ENCODE measurements at places on chromosomes 4 and X.

- no peak for DNase-seq
These were observed 506.4 kb upstream of the PABPC4L start for GRCh38 chr4:134708026-134708425.

GRCh38 chr4:185590982-185591381, 55.7 kb upstream of the PDLIM3 start:
- no peak for DNase-seq

DNA sequence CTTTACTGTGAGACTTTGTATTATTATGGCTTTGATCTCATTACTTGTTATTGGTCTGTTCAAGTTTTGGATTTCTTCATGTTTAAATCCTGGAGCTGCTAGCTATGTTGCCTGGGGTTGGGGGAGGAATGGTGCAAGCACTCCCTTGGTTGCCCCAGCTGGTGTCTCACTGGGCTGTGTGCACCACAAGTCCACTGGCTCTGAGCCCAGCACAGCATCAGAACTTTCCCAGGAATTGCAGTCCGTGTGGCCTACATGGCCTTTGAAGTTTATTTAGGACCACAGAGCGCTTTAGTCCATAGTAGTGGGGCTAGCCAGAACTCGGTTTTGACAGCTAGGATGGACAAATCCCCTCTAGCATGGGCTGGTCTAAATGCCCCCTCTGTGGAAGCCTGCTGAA, 278.8 kb upstream of the RPS6KA3 start:
- DNase-seq, result no peak

GRCh38 chr4:14049946-14050345, 422.4 kb upstream of the BOD1L1 start:
- DNase-seq, result no peak

DNA sequence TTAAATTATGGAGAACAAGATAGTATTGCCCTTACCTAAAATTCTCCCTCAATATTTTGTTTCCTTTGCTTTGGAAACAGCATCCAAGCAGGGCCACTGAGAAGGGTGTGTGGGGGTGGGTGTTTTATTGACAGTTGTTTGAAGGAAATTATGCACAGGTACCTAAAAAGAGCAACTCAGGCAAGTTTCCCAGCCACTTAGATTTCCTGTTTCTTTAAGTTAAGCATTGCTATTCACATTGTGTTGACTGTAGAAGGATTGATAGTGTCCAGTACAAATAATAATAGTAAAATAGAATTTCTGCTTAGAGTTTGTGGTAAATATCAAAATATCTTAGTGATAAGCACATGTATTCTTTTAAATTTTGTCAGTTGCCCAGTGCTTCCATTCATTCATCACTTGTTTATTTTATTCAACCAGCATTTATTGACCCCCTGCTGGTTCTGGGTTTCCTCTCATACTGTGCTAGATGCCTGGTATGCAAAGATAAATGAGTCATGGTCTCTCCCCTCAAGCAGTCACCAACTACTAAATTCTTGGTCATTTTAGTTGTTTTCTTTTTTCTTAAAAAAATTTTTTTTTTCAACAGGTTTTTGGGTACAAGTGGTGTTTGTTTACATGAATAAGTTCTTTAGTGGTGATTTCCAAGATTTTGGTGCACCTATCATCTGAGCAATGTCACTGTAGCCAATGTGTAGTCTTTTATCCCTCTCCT, 50.0 kb downstream of the GALNT7 start:
- DNase-seq, result no peak

DNA sequence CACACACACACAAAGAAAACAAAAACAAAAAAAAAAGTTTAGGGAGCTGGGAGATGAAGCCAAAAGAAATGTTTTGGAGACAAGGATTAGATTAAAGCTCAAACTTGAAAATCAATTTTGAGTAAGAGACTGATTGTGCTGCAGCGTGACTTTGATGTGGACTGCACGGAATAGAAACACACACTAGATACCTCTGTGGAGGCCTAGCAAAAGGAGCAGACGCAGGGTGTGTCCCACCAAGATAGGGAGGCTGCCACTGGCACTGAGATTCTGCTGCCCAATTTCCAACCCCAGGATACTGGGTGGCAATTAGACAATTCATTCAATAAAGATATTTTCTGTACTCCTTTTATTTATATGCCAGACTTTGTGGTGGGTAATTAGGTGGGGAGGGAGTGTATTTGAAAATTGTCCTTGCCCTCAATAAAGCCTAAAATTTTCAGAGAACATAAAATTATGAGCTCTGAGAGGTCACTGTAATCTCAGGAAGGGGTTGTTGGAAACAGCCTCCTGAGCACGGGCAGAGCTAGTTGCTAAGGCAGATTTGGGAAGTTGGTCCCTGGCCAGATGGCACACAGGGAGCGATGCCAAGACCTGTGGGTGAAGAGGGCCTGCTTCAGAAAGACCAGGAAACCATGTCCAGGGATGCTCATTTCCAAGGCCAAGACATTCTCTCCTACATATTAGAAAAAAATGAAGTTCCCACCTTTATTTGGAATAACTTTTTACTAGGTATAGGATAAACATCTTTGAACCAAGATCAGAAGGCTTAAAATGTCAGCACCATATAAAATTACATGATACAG, 1.9 kb upstream of the PPP3CA start:
- no peak for DNase-seq

- no peak for DNase-seq
These were observed 145.6 kb upstream of the KCNIP4 start for GRCh38 chr4:22094217-22094616.

- DNase-seq, result no peak
These were observed 242.8 kb downstream of the PCDH7 start for GRCh38 chr4:30962939-30963338.

GRCh38 chrX:113297437-113297836, 456.8 kb upstream of the AMOT start:
- no peak for DNase-seq

DNA sequence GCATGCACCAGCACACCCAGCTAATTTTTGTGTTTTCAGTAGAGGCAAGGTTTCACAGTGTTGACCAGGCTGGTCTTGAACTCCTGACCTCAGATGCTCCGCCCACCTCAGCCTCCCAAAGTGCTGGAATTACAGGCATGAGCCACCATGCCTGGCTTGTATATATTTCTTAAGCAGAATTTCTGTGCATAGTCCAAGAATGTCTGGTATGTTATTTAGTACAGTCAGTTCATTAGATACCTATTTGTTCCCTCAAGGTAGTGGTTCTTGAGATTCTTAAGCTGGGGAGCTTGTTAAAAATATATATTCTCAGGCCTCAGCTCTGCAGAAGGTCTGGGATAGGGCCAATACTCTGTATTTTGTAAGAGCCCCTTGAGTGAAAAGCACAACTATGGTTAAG, 4.6 kb upstream of the SERTM2 start:
- DNase-seq, result no peak

GRCh38 chrX:48883729-48884128, 13.8 kb downstream of the TIMM17B start:
- no peak for DNase-seq

- no peak for DNase-seq
These were observed 346.3 kb downstream of the FBXW7 start for GRCh38 chr4:152189451-152190179.

- no peak for DNase-seq
These were observed 39.7 kb downstream of the VEGFC start for GRCh38 chr4:176753049-176753448.

GRCh38 chrX:103830848-103831247, 1.2 kb downstream of the RAB9B start:
- no peak for DNase-seq

GRCh38 chrX:68832101-68832416, 3.2 kb downstream of the EFNB1 start:
- no peak for DNase-seq

DNA sequence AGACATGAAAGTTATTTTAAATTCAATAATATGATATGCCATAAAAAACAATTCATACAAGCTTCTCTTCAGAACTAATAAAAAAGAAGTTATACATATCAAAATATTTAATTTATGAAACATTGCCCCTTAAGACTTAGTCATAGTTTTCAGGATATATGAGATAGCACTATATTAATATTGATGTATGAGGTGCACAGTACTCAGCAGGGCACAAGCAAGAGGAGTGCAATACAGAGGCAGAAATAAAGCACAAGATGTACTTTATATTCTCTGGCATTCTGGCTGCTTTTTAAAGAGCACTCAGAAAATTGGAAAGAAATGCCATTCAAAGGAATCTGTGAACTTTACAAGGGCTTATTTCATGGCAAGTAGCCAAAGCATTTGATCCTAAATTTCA, 274.9 kb downstream of the CPXCR1 start:
- DNase-seq, result no peak

DNA sequence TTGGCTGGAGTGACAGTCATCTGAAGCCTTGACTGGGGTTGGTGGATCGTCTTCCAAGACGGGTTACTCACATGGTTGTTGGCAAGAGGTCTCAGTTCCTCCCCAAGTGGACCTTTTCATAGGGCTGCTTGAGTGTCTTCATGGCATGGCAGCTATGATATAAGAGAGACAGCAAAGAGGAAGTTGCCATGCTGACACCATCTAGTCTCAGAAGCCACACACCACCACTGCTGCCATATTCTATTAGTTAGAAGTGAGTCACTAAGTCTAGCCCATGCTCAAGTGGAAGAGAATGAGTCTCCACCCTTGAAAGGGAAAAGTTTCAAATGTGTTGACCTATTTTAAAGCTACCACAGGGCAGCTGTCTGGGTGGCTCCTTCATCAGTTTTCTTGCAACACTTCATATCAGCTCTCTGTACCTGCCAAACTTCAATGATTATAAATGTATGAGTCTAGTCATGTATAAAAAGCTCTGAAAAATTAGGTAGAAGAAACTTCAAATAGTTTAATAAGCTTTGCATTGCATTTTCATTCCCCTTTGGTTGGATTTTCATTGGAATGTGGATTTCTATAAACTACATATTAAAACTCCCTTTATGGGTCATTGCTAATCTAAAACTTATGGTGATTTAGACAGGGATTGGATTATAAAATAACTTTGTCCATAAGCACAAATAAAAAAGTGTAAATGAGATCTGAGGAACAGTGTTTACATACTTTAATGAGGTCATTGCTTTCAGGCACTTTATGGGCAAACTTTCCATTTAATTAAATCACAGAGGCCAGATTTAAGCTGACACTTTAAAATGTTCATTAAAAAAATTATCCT, 68.0 kb upstream of the ATXN3L start:
- DNase-seq, result no peak

DNA sequence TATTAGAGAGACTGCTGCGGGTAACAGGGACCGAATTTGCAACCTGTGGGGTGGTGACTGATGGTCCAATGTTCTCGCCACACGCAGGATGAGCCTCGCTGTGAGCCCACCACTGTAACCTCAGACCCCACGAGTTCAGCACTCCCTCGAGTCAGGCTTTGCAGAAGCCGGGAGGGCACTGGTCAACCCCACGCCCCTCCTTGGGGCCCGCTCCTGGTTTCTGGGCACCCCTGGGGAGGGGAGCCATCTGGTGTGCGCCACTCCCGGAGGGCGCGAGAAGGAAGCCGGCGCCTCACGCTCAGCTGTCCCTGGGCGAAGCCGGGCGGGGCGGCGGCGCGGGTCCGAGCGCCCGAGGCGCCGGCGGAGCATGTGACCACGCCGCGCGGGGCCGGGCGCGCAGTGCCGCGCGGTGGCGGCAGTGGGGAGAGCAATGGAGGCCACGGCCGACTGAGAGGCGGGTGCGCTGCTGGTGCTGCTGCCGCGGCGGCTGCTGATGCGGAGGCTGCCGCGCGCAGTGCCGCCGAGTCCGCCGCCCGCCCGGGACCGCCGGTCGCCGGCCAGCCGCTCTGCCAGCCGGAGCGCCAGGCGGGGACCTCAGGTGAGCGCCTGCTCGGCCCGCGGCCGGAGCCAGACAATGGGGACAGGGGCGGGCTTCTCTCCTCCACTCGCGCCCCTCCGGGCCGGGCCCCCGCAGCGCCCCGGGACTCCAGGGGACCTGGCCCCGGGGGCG, 100.1 kb downstream of the CEP135 start:
- no peak for DNase-seq

GRCh38 chr4:172992648-172993378, 175.8 kb upstream of the GALNT7 start:
- DNase-seq, result no peak

DNA sequence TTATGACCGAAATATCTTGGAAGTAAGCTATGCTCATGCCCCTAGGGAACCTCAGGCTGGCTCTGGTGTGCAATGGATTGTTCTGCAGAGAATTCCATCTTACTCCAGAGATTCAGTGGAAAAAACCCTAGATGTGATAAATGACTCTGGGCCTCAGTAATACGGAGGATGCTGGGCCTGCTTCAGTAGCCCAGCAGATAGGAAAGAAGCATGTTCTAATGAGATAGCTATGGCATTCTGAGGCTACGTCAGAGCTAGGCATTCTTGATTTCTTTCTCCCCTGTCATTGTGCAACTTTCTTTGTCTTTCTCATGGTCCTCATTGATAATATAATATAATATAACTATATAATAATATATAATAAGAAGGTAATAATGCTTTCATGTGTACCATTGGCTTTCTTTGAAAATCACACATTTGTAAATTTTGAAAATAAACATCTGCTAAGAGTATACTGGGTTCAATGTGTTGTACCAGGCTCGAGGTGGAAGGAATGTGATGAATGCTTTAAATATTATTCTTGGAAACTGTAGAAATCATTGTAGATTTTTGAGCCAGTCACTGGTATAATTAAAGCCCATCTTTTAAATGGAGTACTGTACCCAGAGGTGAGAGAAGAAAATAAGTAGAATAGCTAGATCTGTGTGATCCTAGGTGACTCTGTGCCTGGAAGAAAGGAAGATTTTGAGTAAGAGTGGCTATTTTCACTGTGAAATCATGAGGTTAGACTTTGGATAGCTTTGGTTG, 152.0 kb downstream of the IL15 start:
- no peak for DNase-seq

- no peak for DNase-seq
These were observed 217.7 kb upstream of the INTU start for GRCh38 chr4:127414951-127415606.

- DNase-seq, result no peak
These were observed 136.4 kb downstream of the MAPK10 start for GRCh38 chr4:86223472-86223871.

DNA sequence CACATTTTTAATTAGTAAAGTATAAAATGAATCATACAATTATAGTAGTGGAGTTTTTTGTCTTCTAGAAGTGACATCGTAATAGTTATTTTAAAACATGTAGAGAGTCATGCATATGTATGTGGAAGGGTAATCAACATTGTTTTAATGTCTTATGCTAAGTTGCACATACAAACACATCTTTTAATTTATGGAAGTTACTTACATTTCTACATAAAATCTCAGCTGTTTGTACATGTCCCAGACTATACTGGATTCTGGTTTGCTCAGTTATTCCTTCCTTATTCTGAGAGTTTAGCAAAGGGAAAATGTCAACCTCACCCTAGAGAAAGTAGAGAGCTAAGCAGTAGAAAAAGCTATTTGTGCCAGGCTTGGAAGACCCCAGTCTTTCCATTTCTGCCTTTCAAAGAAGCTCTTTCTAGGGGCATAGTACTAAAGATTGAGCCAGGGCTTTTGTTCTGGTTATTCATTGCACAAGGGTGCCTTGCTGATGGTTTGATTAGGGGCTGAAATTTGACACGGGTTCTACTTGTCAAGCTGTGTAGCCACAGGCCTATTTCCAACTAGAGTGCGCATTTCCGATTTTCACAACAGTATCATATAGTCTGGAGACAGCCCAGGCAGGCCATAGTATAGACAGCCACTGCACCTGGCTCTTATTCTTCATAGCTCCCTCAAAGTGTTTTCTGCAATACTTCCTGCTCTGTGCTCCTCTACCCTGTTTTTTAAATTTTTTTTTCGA, 106.3 kb downstream of the RPA4 start:
- no peak for DNase-seq
